Retinal pigment epithelial cell (primary cell): ENCODE measurements at places on chromosomes 4 and X.
A peak's percentile ranks its signal among the peaks of the same experiment; 100 is the strongest.

DNA sequence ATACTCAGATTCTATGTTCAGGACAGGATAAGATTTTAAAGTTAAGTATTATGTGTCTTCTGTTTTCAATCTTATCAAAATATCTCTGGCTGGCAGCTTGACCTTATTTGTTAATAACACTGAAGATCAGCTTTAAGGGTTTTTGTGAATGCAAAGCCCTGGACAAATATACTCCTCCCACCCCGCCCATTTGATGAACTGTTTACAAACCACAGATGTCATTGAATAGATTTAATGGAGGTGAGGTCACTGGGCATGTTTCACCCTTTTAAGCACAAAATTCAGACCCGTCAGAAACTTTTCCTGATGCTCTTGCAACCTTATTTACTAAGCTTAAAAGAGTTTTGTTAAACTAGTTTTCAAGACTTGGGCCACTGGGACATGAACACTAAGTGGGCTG, 10.1 kb upstream of the CXCL8 start:
- DNase-seq, result no peak

GRCh38 chr4:169226565-169226964, 44.2 kb downstream of the SH3RF1 start:
- no peak for DNase-seq

DNA sequence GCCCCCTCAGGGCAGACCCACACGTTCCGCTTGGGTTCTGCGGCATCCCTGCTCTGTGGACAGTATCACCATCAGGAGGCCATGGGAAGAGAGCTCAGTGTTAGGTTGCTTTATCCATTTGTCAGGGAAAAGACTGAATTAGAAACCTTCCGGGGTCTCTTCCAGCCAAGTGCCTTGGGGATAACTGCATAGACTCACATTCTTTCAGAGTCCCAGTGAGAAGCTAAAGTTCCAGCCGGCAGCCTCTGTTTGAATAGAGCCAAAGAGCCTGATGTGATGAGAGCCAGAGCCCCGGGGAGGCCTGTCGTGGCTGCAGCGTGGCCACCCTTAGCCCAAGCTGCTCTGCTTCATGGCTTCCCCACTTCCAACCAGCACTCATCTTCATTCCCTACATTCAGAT, 85.2 kb downstream of the FHDC1 start:
- no peak for DNase-seq

DNA sequence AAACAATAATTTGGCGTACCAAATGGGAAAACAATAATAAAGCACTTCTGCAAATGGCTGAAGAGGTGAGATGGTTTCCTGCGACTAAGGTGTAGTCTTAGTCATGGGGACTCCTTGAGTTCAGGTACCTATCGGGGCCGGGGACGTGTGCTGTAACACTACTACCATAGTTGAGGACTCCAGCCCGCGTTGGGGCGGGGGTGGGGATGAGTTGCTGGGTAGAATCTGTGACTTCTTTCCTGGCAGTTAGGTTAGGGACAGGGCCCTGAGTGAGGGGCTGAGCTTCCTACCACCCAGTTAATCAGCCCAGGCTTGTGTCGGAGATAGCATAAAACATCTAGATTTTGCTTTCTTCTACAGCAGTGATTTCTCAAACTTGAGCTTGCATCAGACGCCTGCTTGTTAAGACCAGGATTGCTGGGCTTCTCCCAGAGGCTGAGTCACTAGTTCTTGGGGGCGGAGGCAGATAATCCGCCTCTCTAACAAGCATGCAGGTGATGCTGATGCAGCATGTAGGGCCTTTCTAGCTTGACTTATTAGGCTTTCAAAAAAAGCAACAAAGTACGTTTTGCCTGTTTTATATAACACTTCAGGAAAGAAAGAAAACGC, 30.2 kb downstream of the RBBP7 start:
- DNase-seq, result peak; percentile 98

DNA sequence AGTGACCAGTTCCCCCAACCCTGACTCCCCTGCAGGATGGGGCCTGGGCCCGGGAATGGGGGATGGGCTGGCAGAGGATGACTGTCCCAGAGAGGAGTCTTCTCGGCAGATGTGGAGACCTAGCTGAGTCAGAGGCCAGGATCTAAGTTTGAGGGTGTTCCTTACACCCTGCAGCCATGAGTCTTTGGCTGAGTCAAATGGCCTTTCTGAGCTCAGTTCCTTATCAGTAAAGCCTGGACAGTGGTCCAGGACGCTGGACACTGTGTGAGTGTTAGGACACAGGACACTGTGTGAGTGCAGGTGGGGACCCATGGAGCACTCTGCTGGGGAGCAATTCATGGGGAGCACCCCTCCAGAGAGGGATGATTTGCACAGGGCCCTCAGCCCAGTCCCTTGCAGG, 5.0 kb downstream of the IL9R start:
- DNase-seq, result no peak

DNA sequence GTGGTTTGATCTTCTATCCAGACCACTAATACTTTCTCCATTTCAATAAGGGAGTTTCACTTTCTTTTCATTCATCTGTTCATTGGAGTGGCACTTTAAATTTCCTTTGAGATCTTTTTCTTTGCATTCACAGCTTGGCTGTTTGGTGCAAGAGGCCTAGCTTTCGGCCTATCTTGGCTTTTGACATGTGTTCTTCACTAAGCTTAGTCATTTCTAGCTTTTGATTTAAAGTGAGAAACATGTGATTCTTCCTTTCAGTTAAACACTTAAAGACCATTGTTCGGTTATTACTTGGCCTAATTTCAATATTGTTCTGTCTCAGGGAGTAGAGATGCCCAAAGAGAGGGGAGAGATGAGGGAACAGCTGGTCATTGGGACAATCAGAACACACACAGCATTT, 24.3 kb downstream of the CXCL13 start:
- DNase-seq, result no peak

GRCh38 chr4:94603170-94603747, 151.5 kb downstream of the PDLIM5 start:
- peak; percentile 30 for DNase-seq

DNA sequence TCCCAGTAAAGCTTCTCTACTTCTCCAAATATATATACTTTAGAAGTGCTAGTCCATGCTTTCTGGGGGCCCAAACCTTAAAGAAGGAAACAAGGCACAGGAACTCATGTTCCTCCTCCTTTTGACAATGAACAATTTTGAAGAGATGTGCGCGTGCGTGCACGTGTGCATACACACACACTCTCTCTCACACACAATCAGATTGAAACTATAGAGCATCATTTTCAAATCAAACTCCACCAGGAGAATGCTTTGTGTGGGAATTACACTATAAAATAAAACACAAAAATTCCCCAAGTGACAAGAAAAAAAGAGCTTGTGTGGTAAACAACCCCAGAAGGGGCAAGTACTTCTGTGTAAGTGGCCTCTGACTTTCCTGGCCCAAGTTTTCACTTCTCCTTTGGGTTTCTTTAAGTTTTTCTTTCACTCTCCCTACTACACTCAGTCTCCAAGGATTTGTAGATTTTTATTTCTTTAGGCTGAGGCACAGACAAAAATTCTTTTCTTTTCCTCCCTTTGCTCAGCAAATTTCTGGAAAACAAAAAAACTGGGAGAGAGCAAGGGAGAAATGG, 46.6 kb upstream of the SHISA3 start:
- DNase-seq, result no peak

GRCh38 chr4:122224348-122224747, 72.2 kb downstream of the BLTP1 start:
- DNase-seq, result no peak

GRCh38 chr4:123553733-123554637, 157.4 kb downstream of the SPRY1 start:
- DNase-seq, result no peak

DNA sequence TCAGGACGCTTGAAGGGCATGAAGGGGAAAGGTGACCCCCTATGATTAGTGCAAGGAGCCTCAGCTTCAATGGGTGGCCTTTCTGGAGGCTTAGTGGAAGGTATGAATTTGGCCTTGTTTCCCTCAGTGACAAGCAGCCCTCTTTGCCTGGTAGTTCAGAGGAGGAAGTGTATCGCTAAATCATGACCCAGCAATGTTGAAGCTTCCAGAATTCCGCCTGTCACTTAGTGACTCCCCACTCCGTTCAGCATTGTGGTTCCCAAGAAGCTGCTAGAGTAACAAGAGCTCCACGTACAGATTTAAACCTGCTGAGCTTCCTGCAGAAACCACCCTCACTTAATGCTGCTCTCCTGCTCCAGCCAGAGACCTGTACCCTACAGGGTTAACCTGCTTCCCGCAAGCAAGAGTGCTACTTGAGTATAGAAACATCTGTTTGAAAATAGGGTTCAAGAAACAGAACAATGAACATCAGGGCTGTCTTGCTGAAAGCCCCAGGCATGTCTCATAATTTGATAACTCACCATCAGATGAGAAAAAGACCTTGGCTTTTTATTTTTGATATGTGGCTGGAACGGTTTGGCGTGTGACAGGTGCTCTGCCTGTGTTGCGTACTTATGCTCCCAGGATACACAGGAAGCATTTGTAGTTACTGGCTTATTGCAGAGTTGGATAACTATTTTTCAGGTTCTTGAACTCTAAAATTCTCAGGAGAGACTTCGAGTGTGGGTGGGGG, 105.2 kb downstream of the UCHL1 start:
- no peak for DNase-seq

DNA sequence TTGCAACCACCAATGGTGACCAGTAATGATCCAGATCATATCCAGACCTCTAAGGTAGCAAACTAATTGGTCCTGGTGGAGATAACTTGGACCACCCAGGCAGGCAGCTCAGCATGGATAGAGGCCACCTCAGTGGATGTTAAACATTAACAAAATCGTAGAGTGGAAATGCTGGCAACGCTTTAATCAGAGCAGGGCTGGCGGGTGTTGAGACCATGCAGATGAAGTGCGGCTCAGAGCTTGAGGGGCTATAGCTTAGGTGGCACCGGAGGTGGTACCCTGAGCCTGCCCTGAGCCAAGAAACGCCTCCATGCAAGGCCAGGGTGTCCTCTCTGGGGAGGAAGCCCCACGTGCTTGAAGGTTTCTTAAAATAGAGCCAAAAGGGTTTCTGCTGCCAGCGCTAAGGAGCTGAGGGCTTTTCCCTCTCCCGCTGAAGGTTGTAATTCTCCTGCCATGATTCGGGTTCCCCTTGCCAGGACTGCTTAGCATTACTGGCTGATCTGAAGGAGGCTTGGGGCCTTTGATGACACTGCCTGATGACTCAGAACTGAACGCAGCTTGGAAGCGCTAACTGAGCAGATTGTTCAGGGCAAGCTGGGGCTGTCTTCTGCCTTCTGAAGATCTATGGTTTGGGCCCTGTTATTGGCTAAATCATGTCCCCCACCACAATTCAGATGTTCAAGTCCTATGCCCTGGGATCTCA, 177.8 kb upstream of the ATP6AP2 start:
- no peak for DNase-seq

DNA sequence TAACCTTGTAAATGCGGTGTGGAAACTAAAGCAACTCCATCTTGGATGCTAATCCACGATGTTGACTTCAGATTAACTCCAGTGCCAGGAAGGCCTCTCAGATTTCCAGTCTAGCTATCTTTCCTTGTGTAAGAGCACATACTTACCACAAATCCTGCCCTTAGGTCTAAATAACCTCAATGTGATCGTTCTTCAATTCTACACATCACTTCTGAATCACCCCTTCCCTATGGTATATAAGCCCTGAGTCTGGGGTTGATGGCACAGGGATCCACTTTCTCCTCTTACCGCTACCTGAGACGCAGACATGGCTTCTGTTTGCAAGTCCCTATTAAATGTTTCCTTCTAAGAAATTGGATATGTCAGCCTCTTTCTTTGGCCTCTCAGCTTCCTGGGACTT, 17.5 kb upstream of the ZNF41 start:
- no peak for DNase-seq

GRCh38 chr4:142021181-142021580, 384.8 kb downstream of the IL15 start:
- DNase-seq, result no peak

- DNase-seq, result no peak
These were observed 2.8 kb downstream of the SFRP2 start for GRCh38 chr4:153785910-153786721.
